ENCODE measurements at places on chromosomes 2 and 18. TPM values are rescaled to one million over a fixed set of nuclear protein-coding genes. Genes with fewer than 3 reads are reported as not detected.

The IL1RN gene
- 21.2 TPM for total RNA-seq

DNA sequence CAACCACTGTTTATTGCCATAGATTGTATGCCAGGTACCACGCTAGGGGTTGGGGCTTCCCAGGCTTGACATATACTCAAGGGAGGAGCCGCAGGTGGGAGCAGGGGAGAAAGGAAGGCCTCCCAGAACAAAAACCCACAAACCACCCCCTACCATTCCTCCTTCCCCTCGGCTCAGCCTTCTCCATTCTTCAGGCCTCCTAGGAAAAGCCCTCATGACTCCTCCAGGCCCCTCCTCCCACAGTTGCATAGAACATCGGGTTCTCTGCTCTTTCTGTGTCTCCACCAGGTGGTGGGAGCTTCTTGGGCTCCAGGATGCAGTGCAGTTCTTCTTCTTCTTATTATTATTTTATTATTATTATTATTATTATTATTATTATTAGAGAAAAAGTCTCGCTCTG, 80.3 kb downstream of the ZFP36L2 start:
- H3K4me1 ChIP-seq = peaks cover 66% of the 10 kb centered on the region
- H3K4me3 ChIP-seq = no peak overlapping the region
- no peaks in the 10 kb centered on the region for H3K27me3 ChIP-seq
- DNase-seq = no peak

DNA sequence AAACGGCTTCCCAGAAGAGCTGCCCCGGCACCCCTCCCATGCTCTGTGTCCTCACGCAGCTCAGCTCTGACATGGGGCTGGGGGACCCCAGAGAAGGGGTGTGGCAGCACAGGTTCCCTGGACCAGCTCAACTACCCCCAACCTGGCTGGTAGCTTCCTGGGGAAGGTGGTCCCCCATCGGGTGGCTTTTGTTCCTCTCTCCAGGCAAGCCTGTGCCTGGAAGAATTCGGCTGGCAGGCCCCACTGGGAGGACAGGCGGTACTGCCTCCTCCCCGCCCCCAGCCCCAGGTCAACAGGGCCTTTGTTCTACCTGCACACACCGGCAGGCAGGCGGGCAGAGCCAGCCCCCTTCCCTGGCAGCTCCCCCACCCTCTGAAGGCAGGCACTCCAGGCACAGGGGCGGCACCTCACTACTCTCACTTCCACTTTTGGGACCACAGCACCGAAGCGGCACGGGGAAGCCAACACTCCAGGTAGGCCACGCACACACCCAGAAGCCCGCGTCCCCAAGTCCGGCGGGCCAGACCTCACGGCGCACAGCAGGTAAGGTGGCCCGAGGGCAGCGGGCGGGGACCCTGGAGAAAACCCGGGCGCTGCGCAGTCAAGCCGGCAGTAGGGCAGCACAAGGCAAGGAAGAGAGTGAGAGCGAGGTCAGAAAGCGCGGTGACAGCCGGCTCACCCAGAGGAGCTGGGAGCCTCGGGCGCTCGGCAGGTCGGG, 1.3 kb downstream of the HS6ST1 start:
- peaks cover 70% of the 10 kb centered on the region for H3K4me1 ChIP-seq
- H3K36me3 ChIP-seq = peaks cover 30% of the 10 kb centered on the region
- peak overlapping the region; percentile 82 for H3K4me3 ChIP-seq
- H3K27me3 ChIP-seq = no peaks in the 10 kb centered on the region

DNA sequence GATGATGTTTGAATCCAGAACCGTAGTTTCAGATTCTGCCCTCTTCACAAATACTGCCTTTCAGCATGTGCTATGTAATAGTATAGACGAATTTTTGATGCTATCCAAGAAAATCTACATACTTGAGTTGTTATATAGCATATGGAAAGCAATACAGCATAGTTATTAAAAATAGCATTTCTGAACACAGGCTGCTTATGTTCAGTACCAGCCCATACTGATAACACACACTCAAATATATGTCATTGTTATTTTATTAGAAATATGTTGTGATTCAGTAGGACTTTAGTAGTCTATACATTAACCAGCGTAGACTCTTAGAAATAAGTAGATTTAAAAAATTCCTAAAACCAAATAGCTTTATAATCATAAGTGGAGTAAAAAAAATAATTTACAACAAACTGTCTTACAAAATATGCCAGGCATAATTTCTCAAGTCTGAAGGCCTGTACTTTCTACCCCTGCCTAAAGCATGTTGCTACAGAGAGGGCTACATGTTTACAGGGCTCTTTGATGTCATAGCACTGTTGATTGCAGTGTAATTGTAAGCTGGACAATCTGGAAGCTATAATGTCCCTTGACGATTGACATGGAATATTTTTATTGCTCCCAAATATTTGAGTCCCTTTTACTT, 86.3 kb downstream of the ASXL3 start:
- H3K27me3 ChIP-seq = no peaks in the 10 kb centered on the region
- H3K4me3 ChIP-seq = no peak overlapping the region
- no peak overlapping the region for H3K27ac ChIP-seq
- DNase-seq = no peak
- no peaks in the 10 kb centered on the region for H3K36me3 ChIP-seq

The CD8B2 gene
- total RNA-seq = not detected

DNA sequence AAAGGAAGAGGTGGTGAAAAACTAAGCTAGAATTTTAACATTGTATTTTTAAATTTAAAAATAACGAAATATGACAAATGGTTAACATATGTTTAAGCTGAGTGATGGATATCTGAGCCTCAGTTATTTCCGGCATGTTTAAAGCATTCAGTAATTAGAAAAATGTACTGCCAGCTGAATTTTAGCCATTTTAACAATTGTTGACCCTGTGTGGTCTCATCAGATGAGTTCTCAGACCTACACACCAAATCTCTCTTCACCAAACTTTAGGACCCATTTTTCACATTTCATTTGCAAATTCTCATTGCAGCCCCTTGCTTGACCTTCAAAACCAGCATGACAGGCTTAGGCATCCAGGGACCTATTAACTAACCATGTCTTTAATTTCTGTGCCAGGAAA, 91.5 kb upstream of the RGPD4 start:
- DNase-seq = no peak
- no peak overlapping the region for H3K27ac ChIP-seq
- H3K4me1 ChIP-seq = no peaks in the 10 kb centered on the region
- H3K27me3 ChIP-seq = no peaks in the 10 kb centered on the region
- no peaks in the 10 kb centered on the region for H3K36me3 ChIP-seq

DNA sequence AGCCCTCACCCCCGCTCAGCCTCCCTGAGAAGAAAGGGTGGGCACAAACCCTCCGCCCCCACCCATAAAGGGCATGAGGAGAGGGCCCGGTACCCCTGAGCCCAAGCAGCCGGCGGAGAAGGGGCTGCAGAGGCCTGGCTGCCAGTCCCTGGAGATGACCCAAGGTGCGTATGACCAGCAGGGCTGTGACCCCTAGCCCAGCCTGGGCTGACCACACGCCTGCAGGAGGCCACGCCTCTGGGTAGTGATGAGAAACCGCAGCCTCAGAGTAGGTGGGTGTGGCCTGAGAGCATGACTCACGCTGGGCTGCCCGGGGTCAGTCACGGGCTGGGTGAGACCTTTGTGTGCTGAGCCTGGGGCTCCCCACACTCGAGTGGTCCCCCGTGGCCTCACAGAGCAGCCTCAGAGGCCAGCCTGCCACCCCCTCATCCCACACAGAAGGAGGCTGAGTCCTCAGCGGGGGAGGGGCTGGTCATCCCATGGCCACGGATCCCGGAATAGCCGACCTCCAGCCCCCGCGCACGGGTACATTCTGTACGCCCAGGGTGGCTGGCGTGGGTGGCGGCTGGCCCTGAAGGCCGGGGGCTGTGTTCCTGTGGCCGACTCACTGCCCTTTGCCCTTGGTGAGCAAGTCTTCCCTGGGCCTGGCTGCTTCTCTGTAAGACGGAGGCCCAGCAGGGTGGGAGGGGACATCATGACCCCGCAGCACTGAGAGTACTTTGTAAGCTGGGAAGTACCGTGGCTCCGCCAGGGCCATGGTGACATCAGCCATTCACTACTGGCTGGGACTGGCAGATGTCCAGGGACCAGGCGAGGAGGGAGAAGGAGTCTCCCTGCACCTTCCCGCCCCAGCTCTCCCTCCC, 110.8 kb upstream of the OTOS start:
- H3K4me1 ChIP-seq = peaks cover 67% of the 10 kb centered on the region
- no peaks in the 10 kb centered on the region for H3K27me3 ChIP-seq
- DNase-seq = peak; percentile 94
- peak overlapping the region; percentile 68 for H3K27ac ChIP-seq
- peak overlapping the region; percentile 45 for H3K4me3 ChIP-seq
- no peaks in the 10 kb centered on the region for H3K36me3 ChIP-seq

DNA sequence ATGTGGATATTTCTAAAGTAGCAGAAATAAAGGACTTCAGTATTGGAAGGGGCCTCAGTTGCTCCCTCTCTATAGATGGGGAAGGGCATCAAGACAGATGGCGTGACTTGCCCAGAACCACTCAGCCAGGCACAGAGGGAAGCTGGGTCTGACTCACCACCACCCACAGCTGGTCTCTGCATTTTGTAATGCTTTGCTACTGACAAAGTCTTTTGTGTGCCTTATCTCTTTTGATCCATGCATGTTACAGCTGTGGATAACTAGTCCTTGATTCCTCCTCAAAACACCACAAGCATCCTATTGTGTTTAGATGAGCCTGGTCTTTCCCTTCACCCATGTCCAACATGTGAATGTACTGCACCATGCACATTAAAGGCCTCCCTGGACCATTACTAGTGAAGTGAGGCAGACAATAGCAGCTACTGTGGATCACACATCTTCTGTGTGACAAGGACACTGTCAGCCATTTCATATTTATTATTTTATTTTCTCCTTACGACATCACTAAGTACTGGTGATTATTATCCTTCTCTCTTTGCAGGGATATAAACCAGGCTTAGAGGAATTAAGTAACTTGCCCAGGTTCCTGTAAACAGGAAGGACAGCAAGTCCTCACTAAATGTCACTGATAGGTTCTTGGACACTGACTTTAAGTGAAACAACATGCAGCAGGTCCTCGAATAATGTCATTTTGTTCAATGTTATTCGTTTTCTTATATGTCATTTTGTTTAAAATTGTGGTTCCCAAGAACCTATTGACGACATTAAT, 29.6 kb upstream of the IL37 start:
- no peaks in the 10 kb centered on the region for H3K36me3 ChIP-seq
- H3K4me3 ChIP-seq = no peak overlapping the region
- H3K27ac ChIP-seq = no peak overlapping the region
- peaks cover 12% of the 10 kb centered on the region for H3K27me3 ChIP-seq
- H3K4me1 ChIP-seq = peaks cover 40% of the 10 kb centered on the region

GRCh38 chr2:10385501-10385900, 62.6 kb downstream of the ODC1 start:
- H3K27ac ChIP-seq = no peak overlapping the region
- DNase-seq = no peak
- H3K4me3 ChIP-seq = no peak overlapping the region
- H3K36me3 ChIP-seq = no peaks in the 10 kb centered on the region

GRCh38 chr2:234997389-234997788, 45.6 kb downstream of the SH3BP4 start:
- no peak for DNase-seq
- peaks cover 100% of the 10 kb centered on the region for H3K4me1 ChIP-seq
- no peak overlapping the region for H3K4me3 ChIP-seq

The KLHL30 gene
- total RNA-seq = not detected

The MAPRE2 gene
- 59.9 TPM for total RNA-seq

DNA sequence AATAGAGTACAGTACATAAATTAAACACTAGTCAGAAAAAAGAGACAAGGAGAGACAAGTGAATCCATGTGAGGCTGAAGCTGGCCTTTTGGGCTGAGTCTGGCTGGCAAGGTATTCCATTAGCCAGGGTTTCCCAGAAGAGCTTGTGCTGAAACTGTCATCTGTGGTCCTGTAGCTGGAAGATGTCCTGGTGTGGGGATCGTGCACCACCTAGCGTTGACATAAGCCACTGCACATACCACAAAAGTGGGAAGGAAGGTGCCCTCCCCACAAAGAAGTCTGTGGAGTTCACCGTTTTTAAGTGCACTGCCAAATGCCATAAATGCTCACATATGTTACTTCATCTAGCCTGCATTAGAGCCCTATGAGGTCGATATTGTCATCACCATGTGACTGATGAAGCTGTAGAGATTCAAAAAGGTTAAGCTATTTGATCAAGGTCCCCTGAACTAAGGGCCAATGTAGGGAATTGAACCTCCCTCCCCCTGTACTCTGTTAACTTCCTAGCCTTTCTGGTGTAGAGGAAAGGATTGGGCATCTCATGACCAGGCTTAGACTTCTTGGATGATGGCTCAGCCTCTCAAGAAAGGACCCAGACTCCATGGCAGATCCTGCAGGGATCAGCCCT, 31.9 kb upstream of the GALNT14 start:
- H3K27ac ChIP-seq = no peak overlapping the region
- DNase-seq = peak; percentile 52
- H3K4me1 ChIP-seq = no peaks in the 10 kb centered on the region
- no peaks in the 10 kb centered on the region for H3K36me3 ChIP-seq

The GALR1 gene
- not detected for total RNA-seq

DNA sequence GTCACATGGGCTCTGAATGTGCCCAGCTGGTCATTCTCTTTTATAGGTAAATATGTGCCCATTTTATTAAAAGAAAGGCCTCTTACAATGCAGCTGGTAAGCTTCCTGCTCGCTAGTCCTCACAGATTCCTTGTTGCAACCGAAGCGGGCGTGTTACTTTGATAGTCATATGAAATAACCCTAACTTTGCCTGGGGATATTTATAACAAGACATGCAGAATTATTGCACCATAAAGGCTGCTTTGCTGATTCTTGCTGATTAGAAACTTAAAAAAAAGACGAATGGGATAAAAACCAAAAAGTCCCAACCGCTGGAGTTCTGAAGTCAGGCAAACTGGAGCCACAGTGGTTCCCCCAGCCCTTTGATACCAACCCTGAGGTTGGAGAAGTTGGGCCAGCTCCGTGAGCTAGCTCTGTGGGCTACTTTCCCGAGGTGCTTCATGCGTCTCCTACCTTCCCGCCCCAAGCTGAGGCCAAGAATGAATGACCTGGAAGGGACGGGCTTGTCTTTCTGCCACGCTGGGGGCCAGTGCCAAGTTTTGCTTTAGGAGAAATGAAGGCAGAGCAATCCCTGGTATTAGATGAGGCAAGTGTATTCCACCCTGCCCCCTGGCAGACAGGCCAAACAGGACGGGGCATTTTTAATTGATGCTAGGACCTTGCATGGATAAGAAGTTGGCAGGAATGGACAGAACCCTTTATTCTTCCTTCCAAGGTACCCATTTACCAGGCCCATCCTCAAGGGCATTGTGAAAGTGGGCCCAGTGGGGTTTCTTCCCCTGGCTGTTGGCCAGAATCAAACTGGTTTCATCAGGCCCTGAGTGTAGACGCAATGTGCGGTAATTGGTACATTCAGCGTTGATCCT, 140.4 kb downstream of the KCTD1 start:
- no peak overlapping the region for H3K27ac ChIP-seq
- no peaks in the 10 kb centered on the region for H3K4me1 ChIP-seq
- no peak for DNase-seq
- H3K36me3 ChIP-seq = no peaks in the 10 kb centered on the region

DNA sequence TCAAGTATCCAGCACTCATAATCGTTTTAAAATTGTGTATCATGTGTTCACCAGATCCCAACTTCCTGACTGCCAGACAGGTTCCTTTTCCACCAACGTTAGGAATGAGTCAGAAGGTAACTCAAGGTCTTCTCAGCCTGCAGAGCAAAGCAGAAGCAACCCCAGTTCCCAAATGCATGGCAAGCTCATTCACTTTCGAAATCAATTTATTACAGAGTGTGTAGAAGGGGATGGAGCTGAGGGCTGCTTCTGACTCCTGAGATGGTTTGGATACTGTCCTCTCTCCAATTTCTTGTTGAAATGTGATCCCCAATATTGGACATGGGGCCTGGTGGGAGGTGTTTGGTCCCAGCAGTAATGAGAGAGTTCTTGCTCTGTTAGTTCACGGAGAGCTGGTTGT, 114.5 kb downstream of the PIEZO2 start:
- DNase-seq = peak; percentile 27
- H3K27me3 ChIP-seq = no peaks in the 10 kb centered on the region
- H3K4me1 ChIP-seq = peaks cover 48% of the 10 kb centered on the region
- H3K36me3 ChIP-seq = no peaks in the 10 kb centered on the region
- H3K27ac ChIP-seq = no peak overlapping the region

Measured in HepG2 (cell line).